Aorta (tissue), 5 donors: ENCODE measurements at places on chromosomes 1 and 21.
A peak's percentile ranks its signal among the peaks of the same experiment; 100 is the strongest.

DNA sequence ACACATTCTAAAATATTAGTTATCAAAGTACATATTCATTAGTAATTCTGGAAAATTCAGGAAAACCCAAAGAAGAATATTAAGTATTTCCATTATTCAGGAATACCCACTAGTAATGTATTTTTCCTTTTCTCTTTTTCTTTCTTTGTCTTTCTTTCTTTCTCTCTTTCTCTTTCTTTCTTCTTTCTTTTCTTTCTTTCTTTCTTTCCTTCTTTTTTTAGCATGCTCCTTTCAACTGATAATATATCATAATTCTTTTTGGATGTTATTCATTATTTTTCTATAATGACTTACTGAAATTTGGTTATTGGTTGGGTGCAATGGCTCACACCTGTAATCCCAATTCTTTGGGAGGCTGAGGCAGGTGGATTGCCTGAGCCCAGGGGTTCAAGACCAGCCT, 175.6 kb upstream of the RAB4A start:
- no peak for DNase-seq

DNA sequence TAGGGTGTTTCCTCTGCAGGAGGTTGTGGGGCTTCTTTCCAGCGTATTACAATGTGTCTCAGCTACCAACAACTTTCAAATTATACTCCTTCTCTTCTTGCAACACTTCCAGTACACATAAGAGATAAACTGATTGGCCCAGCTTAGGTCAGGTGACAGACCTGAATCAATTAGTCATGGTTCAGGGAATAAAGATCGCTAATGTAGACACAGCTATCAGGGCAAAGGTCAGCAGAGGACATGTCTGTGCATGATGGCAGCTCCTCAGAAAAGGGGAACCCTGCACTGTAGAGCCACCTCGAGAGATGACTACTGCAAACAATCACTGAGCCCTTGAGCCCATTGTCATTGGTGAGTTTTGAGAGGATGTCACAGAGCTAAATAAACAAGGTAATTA, 36.8 kb upstream of the PKN2 start:
- DNase-seq, result no peak

DNA sequence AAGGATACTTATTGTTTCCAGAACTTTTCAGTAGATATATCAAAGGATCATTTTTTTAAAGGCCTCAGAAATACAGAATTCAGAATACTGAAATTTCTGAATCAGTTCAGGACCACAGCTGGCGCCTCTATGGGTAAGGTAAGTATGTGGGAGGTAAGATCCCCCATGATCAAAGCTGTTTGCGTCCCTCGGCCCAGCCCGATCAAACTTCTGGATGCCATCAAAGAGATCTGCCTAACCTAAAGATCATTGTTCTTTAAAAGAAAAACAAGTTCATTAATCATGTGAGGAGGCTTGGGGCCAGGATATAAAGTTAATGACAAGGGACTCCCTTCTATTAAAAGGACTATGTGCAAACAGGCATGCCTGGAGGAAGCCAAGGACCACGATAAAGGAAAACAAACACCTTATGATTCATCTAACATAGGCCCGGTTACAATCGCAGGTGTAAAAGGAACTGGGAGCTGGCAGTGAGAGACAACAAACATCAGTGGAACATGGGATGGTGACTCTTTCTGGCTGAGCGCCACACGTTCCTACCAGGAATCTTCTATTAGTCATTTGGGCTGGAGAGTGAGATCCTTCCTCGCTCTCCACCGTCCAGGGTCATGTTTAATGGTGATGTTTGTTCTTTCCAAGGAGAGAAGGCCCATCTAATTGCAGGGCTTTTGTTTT, 2.8 kb upstream of the BACE2 start:
- DNase-seq, result no peak

- DNase-seq, result no peak
Observed at GRCh38 chr1:119187416-119187815, 47.0 kb upstream of the WARS2 start.

GRCh38 chr1:108199201-108199691, 897 bp downstream of the SLC25A24 start:
- no peak for DNase-seq

DNA sequence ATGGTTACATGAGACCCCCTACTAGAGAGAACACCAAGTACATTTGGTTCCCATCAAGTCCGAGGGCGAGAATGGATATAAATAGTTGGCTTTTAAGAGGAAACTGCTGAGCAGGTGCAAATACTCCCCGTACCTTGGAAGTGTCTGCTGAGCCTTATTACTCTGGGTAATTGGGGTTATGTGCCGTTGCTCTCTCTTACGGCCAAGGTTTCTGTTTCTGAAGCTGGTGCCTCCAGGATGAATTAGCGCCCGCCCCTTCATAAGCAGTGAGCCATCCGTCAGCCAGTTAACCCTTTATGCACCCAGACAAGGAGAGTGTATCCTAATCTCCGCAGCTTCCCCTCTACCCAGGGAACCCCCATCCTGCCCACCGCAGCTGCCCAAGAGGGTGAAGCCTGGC, 90.4 kb upstream of the AJAP1 start:
- DNase-seq, result no peak

- DNase-seq, result no peak
Observed at GRCh38 chr1:99327357-99327756, 63.1 kb downstream of the PLPPR4 start.

DNA sequence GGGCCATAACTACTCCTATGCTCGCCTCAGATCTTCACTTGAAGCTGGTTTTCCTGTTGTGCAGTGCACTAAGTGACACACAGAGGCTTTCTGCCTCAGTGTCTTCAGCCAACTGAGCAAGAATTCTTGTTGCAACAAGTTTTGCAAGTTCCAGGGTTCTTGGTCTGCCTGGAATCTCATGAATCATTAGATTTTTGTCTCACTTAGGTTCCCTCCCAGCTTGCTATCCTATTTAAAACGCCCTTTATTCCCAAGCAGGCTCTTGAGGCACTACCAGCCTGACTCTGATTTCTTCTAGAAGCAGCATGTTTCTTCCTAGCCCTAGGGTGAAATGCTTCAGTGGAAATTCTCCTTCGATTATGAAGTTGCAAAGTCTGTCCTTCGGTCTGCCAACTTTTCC, 158.8 kb downstream of the C1orf21 start:
- no peak for DNase-seq

DNA sequence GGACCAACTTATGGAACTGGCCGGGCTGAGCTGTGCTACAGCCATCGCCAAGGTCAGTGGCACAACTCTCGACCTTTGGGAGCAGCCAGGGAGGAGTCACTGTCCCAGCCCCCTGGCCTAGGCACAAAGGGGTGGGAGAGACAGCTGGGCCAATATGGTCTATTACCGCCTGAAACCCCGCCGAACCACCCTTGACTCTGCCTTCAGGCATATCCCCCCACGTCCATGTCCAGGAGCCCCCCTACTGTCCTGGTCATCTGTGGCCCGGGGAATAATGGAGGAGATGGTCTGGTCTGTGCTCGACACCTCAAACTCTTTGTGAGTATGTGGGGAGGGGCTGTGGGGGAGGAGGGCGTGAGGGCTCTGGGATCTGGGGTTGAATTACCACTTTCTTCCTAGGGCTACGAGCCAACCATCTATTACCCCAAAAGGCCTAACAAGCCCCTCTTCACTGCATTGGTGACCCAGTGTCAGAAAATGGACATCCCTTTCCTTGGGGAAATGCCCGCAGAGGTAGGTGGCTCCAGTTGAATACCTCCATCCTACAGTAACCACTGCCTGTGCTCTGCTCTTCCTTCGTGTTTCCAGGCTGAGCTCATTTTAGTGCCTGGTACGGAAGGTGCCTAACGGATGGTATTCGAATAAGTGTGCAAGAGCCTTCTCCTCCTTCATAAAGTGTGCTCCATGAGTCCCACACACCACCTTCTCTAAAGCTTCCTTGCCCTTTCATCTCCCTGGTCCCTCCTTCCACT, 758 bp downstream of the NAXE start:
- peak; percentile 62 for DNase-seq

GRCh38 chr1:60904099-60904851, 178.1 kb upstream of the NFIA start:
- peak; percentile 83 for DNase-seq

- DNase-seq, result peak; percentile 92
Observed at GRCh38 chr1:11918799-11919519, 7.3 kb downstream of the KIAA2013 start.

GRCh38 chr1:206682111-206682510, 2.6 kb upstream of the MAPKAPK2 start:
- DNase-seq, result no peak

DNA sequence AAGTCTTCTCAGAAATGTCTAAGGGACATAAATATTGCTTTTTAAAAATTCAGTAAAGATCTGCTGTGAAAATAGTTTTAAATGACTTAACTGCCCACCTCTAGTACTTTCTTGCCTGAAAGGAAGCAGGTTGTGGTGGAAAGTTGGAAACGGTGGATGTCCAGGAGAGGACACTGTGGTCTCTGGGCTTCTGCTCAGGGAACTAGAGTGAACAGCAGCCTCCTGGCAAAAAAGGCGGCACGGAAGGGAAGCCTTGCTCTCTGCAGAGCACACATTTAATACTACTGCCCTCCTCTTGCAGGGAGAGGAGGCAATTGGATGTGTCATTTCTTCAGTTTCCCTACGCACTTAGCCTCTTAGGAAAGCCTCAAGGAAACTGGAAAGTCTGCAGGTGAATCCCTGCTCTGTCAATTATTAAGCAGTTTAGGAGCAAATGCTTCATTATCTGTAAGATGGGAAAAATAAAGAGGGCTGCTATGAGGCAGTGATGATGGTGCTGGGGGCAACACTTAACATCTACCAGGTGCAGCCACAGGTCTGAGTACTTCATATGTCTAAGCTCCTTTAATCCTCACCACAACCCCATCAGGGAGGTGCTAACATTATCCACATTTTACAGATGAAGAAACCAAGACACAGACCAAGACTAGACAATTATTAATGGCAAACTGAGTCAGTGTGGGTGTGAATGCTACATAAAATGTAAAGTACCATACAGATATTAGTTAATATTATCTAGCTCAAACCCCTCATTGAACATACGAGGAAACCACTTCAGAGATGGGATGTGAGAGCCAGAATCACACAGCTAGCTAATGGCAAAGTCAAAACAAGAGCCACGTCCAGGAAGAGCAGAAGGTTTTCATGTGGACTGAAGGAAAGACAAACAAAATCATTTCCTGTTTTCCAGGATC, 108.9 kb upstream of the ADAR start:
- no peak for DNase-seq

DNA sequence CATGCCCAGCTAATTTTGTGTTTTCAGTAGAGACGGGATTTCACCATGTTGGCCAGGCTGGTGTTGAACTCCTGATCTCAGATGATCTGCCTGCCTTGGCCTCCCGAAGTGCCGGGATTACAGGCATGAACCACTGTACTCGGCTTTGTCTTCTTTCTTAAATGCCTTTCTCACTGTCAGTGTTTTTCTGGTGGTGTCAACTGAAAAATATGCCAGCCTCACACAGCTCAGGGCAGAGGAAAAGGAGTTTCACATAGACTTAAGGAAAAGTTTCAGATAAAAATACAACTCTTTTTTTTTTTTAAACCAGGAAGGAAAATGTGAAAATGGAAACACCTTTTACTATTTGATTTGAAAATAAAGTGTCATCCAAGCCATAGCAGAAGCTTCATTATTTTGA, 4.6 kb upstream of the MAB21L3 start:
- no peak for DNase-seq

- DNase-seq, result no peak
Observed at GRCh38 chr1:59526240-59526639, 229.3 kb downstream of the FGGY start.

DNA sequence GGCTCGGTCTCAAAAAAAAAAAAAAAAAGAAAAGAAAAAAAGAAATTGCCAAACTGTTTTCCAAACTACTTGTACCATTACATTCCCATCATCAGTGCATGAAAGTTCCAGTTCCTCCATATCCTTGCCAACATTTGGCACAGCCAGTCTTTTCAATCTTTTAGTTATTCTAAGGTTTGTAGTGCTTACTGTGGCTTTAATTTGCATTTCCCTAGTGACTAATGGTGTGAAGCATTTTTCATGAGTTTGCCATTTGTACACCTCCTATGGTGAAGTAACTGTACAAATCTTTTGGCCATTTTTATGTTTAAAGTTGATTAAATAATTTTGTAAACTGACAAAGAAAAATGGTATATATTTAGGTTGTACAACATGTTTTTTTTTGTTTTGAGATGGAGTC, 70.7 kb downstream of the DEGS1 start:
- no peak for DNase-seq

DNA sequence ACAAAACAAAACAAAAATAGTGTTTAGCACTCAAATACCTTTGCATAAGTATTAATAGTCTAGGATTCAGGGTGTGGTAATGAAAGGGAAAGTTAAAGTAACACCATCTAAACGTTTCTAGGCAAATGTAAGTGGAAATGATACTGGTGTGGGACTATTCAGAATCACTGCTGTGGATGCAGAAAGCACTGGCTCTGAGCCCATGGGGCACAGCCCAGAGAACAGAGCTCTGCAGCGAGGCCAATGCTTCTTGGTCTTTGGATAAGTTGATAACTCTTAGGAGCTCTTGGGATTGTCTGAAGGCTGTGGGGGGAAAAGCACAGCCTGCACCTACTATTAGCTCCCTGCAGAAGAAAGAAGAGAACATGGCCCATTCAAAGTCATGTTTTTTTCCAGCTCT, 21.4 kb upstream of the DNM3 start:
- DNase-seq, result no peak

- DNase-seq, result no peak
Observed at GRCh38 chr1:118275472-118276115, 90.6 kb upstream of the SPAG17 start.

DNA sequence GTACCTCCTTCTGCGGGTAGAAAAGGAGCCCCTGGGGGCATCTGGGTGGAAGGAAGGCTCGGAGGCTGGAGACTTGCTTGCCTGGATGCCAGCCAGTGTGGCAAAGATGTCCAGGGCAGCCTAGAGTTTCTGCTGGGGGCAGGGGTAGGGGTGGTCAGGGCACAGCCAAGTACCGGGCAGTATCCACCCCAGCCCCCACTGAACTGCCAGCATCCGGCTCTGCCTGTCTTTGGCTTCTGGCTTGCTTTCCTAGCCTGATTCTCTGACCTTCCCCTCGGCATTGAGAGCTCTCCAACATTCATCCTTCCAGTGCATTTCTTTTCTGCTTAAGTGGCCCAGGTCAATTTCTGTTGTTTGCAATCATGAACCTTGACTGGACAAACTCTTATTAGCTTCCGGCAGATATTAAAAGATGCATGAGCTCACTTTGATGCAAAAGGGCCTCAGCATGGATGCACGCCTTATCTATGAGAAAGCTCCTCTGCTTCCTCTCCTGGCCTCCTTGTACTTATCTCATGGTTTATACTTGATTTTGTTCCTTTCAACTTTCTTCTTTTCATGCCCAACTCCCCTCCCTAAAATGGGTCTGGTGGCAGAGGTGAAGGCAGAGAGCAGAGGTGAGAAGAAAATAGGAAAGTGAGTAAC, 116.9 kb downstream of the HLCS start:
- DNase-seq, result no peak
